ENCODE measurements at places on chromosomes 16 and 17. TPM values are rescaled to one million over a fixed set of nuclear protein-coding genes. Genes with fewer than 3 reads are reported as not detected.
A peak's percentile ranks its signal among the peaks of the same experiment; 100 is the strongest.

TOB1 gene
- 40.5 TPM for total RNA-seq

PERCC1 gene
- not detected for total RNA-seq

SLC47A1 gene
- total RNA-seq = 0.11 TPM

- no peak for DNase-seq
Observed at GRCh38 chr16:29898135-29898803, 1.1 kb downstream of the SEZ6L2 start.

DNA sequence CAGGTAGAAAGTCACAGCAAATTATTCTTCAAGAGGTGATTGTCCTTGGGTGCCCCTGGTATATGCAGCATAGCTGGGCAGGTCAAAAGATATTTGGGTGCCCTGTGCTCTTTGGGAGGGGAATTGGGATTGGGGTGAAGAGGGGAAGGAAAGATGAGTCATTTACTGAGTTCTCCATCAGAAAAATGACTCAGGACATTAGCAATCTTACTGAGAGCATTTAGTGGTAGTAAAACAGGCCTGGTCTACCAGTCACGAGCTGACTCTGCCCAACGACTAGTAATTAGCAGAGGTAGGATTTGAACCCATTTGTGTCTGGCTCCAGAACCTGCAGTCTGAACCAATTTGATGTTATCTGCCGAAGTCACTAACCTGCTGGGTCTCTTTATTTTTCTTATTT lies 6.0 kb upstream of the GRIN2A start:
- DNase-seq = no peak

DNA sequence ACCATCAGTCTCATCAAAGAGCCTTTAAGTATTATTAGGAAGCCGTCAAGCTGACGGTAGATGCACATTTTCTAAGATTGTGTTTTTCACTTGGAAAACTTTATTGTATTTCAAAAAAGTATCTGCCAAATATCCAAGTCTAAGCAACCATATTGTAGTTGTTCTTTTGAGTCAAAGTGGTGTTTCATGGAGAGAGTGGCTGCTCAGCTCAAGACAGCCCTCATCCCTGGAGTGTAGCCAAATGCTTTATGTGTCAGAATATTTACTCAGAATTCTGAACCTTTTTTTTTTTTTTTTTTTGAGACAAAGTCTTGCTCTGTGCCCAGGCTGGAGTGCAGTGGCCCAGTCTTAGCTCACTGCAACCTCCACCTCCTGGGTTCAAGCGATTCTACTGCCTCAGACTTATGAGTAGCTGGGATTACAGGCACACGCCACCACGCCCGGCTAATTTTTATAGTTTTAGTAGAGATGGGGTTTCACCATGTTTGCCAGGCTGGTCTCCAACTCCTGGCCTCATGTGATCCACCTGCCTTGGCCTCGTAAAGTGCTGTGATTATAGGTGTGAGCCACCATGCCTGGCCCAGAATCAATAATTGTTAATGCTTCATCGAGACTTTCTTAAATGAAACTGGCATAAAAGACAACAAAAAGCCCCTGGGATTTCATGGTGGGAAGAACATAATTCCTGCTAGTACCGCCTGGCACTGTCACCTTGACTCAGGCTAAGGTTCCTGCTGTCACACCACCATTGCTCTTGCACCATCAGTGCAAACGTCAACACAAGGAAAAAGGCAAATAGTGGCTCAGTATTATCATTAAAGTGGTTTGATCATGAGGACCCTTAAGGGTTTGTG lies 45.5 kb downstream of the PRKCA start:
- peak; percentile 36 for DNase-seq

GRCh38 chr17:67649891-67650290 lies 67.8 kb upstream of the NOL11 start:
- DNase-seq = no peak

- DNase-seq = no peak
Observed at GRCh38 chr17:27518545-27519521, 62.6 kb downstream of the KSR1 start.

- DNase-seq = no peak
Observed at GRCh38 chr17:81390029-81390872, 5.0 kb upstream of the BAHCC1 start.

DNA sequence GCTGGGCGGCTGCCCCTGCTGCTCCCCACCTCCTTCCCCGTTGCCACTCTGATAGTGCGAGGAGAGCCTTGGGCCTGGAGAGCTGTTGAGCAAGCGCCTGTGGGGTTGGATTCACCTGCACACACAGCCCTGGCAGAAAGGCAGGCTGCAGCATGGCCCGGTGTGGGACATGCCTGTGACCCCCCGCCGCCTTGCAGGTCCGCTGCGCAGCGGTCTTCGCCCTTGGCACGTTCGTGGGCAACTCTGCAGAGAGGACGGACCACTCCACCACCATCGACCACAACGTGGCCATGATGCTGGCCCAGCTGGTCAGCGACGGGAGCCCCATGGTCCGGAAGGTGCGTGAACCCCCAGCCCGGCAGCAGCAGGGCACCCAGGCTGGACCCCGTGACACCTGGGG lies 106.8 kb upstream of the CHMP6 start:
- DNase-seq = no peak

GRCh38 chr16:56347670-56348069 lies 77.7 kb downstream of the AMFR start:
- DNase-seq = no peak

Data from activated CD8-positive, alpha-beta T cell treated with anti-CD3 and anti-CD28 coated beads for 36 hours (primary cell).